Purkinje cell (primary cell): ENCODE measurements at places on chromosomes 1 and 21. TPM values are rescaled to one million over a fixed set of nuclear protein-coding genes. Genes with fewer than 3 reads are reported as not detected.

The MARK1 gene
- 26.5 and 31.2 TPM in 2 replicates for polyA plus RNA-seq

The DFFA gene
- polyA plus RNA-seq: 13.8 and 20.7 TPM in 2 replicates

The NLRP3 gene
- 6.0 and 12.5 TPM in 2 replicates for polyA plus RNA-seq

The OSCP1 gene
- 51.8 and 57.1 TPM in 2 replicates for polyA plus RNA-seq

The GBP6 gene
- polyA plus RNA-seq: not detected in 2 replicates

The ARHGAP29 gene
- 3.1 and 4.7 TPM in 2 replicates for polyA plus RNA-seq

The TEX38 gene
- polyA plus RNA-seq: not detected in 2 replicates

The RGS13 gene
- not detected in 2 replicates for polyA plus RNA-seq

The S100A14 gene
- polyA plus RNA-seq: not detected in 2 replicates

The SPATA17 gene
- 3.4 and 7.4 TPM in 2 replicates for polyA plus RNA-seq

The ACTL8 gene
- polyA plus RNA-seq: not detected in 2 replicates

The PARS2 gene
- 1.3 and 3.0 TPM in 2 replicates for polyA plus RNA-seq

The AHDC1 gene
- polyA plus RNA-seq: 0.69 and 0.91 TPM in 2 replicates

The CCDC27 gene
- not detected in 2 replicates for polyA plus RNA-seq

The HSPA6 gene
- 0.62 and 0.66 TPM in 2 replicates for polyA plus RNA-seq

The CR1 gene
- not detected in 2 replicates for polyA plus RNA-seq

The ATP5IF1 gene
- polyA plus RNA-seq: 1,382 and 1,693 TPM in 2 replicates

The HCRTR1 gene
- polyA plus RNA-seq: not detected in 2 replicates
